ENCODE measurements at places on chromosomes 16 and 17.

GRCh38 chr17:29433541-29433940 lies 43.4 kb downstream of the TAOK1 start:
- no peak for DNase-seq

DNA sequence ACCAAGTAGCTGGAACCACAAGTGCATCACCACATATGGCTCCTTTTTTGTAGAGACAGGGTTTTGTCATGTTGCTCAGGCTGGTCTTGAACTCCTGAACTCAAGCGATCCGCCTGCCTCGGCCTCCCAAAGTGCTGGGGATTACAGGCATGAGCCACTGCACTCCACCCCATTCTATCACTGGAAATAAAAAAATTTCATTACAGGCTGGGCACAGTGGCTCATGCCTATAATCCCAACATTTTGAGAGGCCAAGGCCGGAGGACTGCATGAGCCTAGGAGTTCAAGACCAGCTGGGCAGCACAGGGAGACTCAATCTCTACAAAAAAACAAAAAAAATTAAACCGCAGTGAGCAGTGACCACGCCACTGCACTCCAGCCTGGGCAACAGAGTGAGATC lies 60.1 kb downstream of the BRIP1 start:
- DNase-seq, result no peak

GRCh38 chr16:88697831-88698615 lies 8.2 kb downstream of the RNF166 start:
- no peak for DNase-seq

- no peak for DNase-seq
Observed at GRCh38 chr17:36850790-36851189, 86.5 kb upstream of the LHX1 start.

GRCh38 chr17:20948984-20949777 lies 93.6 kb downstream of the USP22 start:
- no peak for DNase-seq

DNA sequence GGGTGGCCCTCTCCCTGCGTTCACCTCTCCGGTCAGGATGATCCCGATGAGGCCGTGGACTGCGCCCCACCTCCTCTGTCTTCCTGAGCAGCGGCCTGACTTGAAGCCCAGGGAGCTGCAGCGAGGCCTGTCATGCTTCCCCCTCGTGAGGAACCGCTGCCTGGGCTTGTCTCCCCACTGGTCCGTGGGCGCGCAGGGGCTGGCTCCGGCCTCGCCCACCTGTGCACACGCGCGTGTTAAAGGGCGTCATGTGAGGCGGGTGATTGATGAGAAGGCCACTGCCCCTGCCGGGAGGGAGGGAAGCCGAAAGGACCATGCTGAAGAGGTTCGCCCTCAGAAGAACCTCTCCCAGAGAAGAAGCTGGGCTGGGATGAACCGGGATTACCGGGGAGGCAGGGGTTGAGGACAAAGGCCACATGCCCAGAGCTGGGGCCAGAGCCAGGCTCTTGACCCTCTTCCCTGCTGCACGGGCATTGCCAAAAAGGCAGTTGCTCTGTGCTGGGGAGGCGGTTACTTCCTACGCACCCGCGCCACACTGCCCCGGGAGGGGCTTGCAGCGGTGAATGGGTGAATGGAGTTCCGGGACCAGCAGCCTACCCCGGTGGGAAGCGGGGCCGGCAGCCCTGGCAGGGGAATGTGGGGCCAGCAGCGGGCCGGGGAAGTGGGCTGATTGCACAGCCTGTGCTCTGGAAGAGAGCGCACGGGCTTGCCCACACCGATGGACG lies 85.9 kb upstream of the GSE1 start:
- no peak for DNase-seq

DNA sequence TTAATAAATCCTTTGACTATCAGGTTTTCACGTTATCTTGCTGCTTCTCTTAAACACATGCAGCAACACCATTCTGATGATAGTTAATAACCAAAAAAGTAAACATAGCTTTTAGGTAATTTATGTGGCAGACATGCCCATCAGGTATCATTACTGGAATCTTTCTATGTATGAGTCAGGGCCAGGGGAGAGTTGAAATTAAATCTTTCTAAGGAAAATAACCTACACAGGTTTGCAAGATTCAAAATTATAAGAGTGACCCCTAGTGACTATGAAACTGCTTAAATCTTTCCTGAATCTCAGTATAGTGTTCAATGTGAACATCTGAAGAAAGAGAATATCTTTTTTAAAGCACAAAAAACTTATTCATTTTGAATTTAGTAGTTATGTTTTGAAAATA lies 666.6 kb downstream of the CDH11 start:
- no peak for DNase-seq

DNA sequence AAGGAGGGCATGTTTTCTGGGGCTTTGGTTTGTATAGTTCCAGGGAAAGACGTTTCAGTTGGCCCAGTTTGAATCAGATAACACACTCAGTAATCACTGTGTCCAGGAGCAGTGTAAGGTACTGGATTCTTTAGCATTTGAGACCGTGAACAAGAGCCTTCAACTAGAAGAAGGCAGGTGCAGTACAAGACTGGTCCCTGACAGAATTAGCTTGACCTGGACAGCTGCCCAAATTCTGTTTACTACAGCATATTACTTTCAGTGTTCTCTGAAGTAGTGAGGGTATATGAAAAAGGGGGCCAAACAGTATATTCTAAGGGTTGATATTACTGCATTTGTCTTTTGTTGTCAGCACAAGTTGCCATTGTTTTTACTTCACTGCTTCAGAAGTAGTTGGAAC lies 81.3 kb downstream of the COX10 start:
- no peak for DNase-seq
